ENCODE measurements at places on chromosomes 1 and 21.
A peak's percentile ranks its signal among the peaks of the same experiment; 100 is the strongest.

DNA sequence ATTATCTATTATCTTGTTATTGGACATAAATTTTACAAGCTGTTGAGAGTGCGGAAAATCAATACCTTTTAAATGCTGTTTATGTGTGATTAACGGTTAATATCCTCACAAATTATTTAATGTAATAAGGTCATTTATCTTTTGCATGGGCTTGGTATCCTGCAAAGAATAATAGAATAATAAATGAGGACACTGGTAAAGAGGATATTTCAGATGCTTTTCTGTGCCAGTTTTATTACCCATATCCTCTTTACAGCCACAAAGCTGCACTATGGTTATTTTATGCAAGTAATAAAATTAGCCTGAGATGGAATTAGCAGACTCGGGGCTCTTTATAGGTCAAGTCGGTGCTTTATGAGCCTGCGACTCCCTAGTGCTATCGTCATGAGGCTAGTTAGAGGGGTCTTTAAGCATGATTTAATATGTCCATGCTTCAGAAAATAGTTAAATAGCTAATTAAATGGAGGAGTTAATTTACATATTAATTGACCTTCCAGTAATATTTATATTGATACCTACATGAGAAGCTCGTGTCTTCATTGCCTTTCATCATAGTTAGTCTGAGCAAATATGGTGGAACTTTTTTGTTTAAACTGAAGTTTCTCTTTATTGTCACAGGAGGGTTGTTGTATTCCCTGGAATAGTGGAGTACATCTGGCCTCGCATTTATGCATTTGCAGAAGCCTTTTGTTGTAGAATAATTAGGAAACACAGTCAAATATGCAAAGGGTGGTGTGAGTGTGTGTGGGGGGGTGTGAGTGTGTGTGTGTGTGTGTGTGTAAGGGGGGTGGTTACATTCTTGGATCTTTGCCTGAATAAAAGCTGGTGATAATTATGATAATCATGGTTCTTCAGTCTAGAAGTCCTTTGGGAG lies 120.3 kb downstream of the ATG4C start:
- DNase-seq = no peak

GRCh38 chr1:108038653-108039236 lies 73.8 kb upstream of the VAV3 start:
- no peak for DNase-seq

GRCh38 chr1:207744000-207744534 lies 7.8 kb upstream of the CD46 start:
- no peak for DNase-seq

- no peak for DNase-seq
Measured at GRCh38 chr1:77643456-77643855, 39.0 kb downstream of the ZZZ3 start.

DNA sequence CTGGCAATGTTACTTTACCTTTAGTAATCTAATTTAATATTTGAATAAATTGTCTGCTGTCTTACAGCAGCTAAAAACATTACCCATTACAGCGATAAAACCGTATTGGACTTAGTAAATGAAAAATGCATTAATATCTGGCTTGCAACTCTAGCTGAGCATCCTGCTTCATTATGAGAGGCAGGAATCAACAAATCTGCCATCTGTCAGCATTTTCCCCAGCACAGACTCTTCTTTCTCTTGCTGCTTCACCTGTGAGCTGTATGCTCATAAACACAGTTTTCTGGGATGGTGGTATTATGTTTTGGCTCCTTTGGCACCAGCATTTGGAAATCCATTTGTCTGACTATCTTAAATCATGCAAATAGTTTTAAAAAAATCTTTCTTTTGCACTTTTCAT lies 487.1 kb downstream of the KCNT2 start:
- no peak for DNase-seq

DNA sequence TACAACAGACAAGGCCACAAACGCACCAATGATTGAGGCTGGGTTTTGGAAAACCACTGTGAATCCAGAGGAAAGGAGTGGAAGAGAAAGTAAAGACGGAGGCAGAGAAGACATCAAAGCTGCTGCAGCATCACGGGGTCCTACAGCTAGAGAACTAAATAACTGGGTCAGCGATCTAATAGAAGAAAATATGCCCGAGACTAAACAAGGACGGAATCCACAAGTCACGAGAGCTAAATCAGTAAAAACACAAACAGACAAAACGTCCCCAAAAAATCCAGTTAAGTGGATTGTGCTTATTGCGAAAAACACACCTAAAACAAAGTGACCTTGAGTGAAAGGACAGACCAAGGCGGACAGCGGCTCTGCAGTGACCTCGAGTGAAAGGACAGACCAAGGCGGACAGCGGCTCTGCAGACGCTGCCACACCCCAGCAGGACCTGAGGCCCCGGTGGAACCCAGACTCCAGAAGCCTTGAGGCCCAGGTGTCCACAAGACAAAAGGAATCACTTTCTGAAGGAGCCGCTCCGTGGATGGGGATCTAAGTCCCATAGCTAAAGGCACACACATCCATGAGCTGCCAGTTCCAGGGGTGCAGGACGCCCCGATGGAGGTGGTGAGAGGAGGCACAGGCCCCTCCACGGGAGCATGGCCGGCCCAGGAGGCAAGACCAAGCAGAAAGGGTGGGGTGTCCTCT lies 6.0 kb downstream of the FTCD start:
- DNase-seq = no peak

DNA sequence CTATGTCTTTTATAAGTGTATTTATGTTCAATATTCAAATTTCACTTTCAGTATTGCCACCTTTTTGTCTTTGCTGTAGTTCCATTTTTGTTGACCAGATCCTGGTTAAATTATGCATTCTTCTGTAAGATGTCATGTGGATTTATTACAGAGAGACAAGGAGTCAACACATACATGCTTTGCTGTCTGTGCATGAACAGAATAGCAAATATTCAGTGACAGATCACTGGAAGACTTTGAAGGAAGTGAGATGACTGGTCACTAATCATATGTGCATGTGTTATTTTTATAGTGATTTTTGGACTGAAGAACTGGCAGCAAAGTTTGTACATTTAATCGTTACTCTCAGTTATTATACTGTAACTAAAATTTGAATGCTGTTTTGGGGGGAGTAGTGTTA lies 117.2 kb downstream of the PLPPR5 start:
- DNase-seq = no peak

DNA sequence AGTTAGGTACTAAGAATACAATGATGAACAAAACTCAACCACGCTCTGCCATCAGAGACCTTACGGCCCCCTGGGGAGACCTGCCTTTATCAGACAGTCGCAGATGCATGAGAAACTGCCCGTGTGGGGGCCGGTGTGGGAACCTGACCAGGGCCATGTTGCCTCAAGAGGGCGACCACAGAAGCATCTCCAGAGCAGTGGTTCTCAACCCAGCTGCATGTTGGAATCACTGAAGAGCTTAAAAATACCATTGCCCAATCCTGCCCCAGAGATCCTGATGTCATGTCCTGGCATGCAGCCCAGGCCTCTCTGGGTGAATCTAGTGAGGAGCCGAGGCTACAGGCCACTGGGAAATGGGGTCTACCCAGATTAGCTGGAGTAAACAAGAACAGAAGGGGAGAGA lies 108.7 kb downstream of the PRDM2 start:
- no peak for DNase-seq

DNA sequence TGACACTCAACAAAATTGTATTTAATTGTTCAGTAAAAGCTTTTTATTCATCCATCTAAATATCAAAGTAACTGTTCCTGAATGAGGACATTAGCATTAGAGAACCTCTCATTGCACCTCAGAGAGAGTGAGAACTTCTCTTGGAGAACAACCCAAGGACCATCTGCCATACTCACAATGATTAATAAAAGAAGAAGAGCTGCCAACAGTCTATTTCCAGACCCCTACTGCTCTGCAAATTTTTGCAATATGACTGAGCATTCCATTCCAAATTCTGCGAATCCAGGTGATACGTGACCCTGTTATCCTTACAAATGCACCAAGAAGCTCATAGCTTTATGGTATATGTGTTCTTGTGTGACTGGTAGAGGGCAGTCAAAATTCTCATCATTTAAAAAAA lies 422.5 kb downstream of the NEGR1 start:
- DNase-seq = no peak

GRCh38 chr21:43372663-43373361 lies 54.1 kb downstream of the SIK1 start:
- DNase-seq = no peak

GRCh38 chr1:76256289-76257223 lies 182.0 kb downstream of the ST6GALNAC3 start:
- DNase-seq = no peak

GRCh38 chr1:156097499-156098178 lies 15.4 kb upstream of the MEX3A start:
- DNase-seq = no peak

DNA sequence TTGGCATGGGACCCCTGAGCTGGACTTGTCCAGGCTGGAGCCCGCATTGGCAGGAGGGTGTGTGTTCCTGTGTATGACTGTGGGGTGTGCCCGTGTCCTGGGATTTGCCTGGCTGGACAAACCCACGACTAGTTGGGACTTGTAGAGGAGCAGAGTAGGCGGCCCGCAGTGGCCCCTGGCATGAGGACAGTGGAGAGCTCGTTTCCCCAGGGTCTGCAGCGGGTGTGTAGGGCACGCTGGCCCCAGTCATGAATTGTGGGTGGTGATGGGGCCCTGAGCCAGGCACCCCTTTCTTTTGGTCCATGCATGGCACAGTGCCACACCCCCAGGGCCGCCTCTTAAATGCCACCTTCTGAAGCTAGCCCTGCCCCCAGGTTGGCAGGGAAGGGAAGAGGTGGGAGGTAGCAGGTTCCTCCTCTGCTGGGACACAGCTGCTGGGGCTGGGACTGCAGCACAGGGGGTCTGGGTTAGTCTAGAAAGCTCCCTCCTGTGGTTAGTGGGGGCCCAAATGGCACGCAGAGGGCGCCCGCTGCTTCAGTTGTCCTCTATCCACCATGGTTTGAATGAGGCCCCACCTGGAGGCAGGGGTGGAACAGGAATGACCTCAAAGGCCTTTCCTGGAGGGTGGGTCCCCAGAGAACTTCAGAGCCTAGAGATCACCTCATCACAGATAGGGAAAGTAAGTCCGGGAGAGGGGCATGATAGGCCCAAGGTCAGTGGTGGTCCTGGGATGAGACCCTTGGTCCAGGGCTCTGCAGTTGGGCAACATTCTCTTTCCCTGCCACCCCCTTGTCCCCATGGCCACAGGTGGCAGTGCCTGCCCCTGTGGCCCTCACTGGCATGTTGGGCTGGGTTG lies 4.1 kb downstream of the CROCC start:
- DNase-seq = no peak

DNA sequence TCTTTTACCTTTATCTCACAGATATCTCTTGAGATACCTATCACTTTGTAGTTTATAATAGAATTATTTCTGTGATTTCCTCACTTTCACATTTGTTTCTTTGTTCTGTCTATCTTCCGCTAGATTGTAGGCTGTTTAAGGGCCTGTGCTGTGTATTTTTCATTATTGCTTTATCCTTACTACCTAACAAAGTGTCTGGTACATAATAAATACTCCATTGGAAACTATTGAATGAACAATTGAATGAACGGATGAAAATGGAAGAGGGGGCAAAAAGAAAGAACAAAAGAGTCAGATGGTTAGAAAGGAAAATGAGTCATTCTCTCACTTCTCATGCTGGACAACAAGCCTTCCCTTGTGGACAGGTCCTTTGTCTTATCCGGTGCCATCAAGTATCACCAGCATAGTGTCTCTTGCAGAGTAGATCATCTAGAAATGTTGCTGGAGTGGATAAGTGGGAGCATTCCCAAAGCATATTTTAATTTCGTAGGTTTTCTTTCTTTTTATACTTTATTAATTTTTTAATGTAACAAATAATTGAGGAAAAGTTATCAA lies 159.8 kb downstream of the NEK7 start:
- no peak for DNase-seq

DNA sequence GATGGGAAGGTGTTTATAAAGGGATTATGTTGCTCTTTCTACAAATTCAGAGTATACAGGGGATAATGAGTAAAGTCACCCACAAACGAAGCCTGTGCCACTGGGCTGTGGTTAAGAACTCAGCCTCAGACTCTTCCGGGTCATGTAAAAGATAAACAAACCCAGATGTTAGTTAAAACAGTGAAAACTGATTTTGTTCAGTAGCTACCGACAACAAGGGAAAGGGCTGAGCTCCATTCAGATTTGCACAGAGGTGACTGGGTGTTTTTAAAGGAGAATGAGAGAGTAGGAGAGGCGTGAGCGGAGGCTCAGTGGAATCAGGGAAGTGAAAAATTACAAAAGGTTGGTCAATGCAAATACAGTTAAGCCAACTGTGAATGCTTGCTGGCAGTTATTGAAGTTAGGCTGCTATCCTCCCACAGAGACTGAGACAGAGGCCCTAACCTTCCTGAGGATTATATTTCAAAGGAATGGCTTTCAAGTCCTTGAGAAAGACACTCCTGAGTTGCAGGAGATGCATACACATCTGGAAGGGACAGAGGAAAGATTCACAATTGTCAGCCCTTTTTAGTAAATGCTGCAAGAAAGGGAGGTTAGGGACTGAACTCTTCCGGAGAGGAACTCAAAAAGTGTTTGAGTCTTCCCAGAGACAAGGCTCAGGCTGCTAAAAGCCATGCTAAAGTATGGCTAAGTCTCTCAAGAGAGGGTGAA lies 29.9 kb upstream of the SAMD13 start:
- DNase-seq = peak; percentile 29

GRCh38 chr1:18965206-18966173 lies 9.0 kb upstream of the IFFO2 start:
- DNase-seq = no peak

DNA sequence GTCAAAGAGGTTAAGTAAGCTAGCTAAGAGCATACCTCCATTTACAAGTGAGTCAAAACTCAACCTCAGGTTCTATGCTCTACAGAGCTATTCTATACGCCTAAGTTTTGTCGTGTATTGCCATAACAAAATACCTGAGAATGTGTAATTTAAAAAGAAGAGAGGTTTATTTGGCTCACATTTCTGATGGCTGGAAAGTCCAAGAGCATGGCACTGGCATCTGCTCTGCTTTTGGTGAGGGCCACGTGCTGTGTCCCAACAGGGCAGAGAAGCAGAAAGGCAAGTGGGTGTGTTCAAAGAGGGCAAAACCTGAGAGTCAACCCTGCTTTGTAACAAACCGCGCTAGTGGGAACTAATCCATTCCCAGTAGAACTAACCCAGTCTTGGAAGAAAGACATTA lies 60.9 kb upstream of the POU2F1 start:
- no peak for DNase-seq

GRCh38 chr1:100462326-100463025 lies 75.5 kb upstream of the GPR88 start:
- no peak for DNase-seq

- no peak for DNase-seq
Measured at GRCh38 chr1:172393354-172393753, 27.1 kb upstream of the C1orf105 start.

Measured in activated CD4-positive, alpha-beta T cell treated with anti-CD3 and anti-CD28 coated beads, Interleukin-2, amount 10 ng/mL, durations not matched to agents 7 days and 5 days (primary cell).